ENCODE measurements at places on chromosomes 5 and 9. TPM values are rescaled to one million over a fixed set of nuclear protein-coding genes. Genes with fewer than 3 reads are reported as not detected.

The ZNF782 gene
- total RNA-seq, result 4.7 TPM

The HEMGN gene
- total RNA-seq, result 0.41 TPM

The ZDHHC21 gene
- total RNA-seq, result 14.2 TPM

The FRRS1L gene
- not detected for total RNA-seq

The ADAMTSL1 gene
- not detected for total RNA-seq

The NPR3 gene
- not detected for total RNA-seq

The C9orf50 gene
- total RNA-seq, result not detected

The SMIM33 gene
- total RNA-seq, result 0.23 TPM

The ST8SIA4 gene
- 82.3 TPM for total RNA-seq

The GARNL3 gene
- 1.9 TPM for total RNA-seq

The TRIM7 gene
- total RNA-seq, result 3.9 TPM
